ENCODE measurements at places on chromosomes 3 and 15.

DNA sequence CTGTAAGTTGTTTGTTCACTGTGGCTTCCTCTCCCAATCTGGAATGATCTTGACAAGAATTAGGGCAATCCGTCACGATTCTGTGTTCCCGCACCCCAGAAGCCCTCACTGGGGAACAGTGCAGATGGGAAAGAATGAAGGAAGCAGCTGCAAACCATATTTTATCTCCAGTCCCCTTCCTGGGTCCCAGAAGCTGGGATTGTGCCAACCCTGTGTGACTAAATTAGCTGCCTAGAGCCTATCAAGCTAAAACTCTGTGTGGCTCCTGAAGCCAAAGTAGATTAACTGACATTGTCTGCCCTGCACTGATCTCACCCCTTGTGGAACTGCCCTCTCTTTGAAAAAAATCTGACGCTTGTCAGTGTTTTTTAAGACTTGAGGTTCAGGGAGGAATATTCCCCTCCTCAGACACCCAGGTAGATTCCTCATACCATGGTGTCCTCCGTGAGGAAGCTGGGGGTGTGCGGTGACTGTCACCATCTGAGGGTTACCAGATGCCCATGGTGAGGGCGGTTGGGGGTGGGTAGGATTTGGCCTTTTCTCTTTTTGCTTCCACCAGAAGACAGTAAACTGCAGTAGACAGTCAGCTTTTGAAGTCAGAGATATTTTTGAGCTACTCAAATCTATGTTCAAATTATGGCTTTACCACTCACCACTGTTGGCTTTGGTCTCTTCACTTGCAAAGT is 358.3 kb upstream of the TPM1 start:
- DNase-seq, result no peak

- DNase-seq, result no peak
Observed at GRCh38 chr15:83854321-83854720, 200.4 kb downstream of the ADAMTSL3 start.

DNA sequence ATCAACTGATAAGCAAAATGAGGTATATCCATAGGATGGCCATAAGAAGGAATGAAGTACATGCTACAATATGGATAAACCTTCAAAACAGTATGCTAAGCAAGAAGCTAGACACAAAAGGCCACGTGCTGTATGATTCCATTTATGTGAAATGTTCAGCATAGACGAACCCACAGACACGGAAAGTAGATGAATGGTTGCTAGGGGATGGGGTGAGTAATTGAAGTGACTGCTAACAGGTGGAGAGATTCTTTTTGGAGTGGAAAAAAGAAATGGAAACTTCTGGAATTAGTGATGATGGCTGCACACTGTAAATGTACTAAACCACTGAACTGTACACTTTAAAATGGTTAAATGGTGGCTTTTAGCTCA is 630 bp upstream of the EFCAB12 start:
- DNase-seq, result no peak

DNA sequence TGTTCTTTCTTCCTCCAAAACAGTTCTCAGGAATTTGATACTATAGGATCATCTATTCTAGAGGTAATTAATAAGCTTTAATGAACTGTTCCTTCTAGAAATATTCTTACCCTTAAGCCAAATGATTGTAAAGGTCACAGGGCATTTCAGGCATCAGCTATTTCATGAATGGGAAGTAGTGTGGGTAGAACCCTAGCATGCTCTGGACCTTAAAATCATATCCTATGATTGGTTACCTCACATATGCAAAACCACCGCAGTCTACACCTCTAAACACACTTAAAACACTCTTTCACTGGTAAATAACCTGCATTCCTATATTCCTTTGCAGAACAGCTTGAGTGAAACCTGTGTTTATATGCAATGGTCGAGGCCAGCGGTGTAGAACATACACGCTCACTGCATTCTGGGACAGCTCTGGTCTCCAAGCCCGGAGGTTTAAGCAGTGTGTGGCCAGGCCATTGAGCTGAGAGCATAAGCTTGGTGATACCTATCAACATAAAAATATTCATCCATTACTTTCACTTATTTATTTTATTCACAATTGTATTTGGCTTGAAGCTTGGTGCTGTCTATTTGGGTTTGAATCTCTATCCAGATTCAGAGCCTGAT is 87.7 kb upstream of the RASGRP1 start:
- no peak for DNase-seq

- no peak for DNase-seq
Observed at GRCh38 chr3:140093742-140094141, 158.8 kb downstream of the CLSTN2 start.

DNA sequence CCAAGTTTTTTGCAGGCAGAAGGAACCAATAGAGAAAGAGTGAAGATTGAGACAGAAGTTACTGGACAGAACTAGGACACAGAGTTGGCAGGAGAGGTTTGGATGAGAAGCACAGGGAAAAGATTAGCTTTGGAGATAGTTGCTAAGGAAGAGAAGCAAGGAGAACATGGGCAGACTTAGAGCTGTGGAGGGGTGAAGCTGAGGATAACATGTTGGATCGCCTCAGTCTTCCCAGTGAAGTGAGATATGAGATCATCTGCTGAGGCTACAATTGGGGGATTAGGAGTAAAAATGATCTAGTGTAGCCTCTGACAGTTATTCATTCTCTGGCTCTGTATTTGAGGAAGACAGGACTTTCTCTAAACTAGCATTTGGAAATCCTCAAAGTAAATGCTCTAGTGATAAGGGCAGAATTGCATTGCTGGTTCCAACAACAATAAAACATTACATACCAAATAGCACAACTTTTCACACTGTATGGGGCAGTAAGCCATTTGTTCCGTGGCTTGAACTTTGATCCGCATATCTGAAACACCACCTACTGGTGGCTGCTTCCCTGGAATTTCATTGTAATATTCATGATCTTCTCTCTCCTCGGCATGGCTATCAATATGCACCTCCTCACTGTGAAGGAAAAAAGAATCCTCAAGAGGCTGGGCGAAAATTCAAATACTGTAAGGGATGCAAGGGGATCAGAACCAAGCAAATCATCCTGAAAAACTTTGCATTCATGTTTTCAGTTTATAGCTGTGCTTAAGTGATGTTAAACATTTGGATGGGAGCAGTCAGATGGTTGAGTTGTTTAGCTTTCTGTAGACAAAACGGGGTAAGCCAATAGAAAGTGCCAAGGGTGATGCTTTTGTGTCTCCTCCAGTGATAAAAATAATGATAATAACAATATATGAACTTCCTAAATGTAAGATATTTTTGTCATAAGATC is 22.2 kb upstream of the EID1 start:
- DNase-seq, result no peak

GRCh38 chr3:45612918-45613602 is 18.5 kb downstream of the LIMD1 start:
- peak; percentile 89 for DNase-seq

- DNase-seq, result no peak
Observed at GRCh38 chr3:37625051-37625450, 236.6 kb upstream of the CTDSPL start.

GRCh38 chr3:192884777-192885773 is 32.6 kb downstream of the MB21D2 start:
- DNase-seq, result no peak

- no peak for DNase-seq
Observed at GRCh38 chr3:170864525-170865208, 5.3 kb downstream of the RPL22L1 start.

GRCh38 chr15:57309856-57310760 is 66.2 kb upstream of the CGNL1 start:
- no peak for DNase-seq

DNA sequence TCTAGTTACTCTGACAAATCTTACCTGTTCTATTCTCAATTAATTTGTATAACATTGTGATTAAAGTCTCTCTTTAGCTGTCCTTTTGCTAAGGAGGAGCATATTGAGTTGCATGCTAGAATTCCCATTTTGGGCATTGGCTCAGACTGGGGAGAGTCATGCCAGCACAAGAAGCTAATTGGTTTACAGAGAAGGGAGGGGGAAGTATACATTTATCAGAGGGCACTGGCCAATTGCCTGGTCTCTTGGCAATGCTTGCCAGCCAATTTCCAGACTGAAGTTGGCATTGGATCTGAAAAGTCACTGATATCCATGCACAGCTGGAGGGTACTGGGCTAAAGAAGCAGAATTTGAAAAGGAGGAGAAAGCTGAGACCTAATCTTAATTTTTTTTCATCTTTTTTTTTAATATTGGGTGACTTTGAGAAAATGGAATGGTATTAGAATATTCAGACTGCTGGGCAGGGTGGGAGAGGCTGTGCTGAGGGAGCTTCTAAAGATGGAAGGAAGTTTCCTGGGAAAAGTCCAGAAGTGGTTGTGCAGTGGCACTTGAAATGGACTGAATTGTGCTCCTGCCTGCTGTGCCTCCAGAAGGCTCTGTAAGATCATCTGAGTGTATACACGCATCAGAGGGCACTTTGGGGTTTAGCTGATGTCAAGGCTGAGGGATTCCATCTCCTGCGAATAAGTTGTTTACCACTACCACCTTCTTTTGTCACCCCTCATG is 365.2 kb upstream of the DPH6 start:
- no peak for DNase-seq

- DNase-seq, result no peak
Observed at GRCh38 chr3:60000311-60001105, 950.7 kb upstream of the CFAP20DC start.

- DNase-seq, result no peak
Observed at GRCh38 chr15:97747342-97747741, 213.2 kb upstream of the ARRDC4 start.

- no peak for DNase-seq
Observed at GRCh38 chr15:60584355-60584998, 105.5 kb upstream of the ICE2 start.

DNA sequence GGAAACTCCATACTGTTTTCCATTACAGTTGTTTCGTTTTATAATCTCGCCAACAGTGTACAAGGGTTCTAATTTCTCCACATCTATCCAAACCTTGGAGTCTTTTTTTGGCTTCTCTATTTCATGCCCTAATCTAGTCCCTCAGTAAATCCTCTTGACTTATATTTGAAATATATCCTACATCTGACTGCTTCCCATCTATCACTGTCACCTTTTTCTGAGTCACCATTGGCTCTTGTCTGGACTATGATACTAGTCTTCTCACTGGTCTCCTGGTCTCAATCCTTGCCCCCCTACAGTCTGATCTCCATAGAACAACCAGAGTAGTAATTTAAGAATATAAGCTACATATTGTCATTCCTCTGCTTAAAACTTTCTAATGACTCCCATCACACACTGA is 80.0 kb downstream of the ITPR1 start:
- no peak for DNase-seq

- no peak for DNase-seq
Observed at GRCh38 chr15:66411190-66411589, 24.5 kb downstream of the MAP2K1 start.

DNA sequence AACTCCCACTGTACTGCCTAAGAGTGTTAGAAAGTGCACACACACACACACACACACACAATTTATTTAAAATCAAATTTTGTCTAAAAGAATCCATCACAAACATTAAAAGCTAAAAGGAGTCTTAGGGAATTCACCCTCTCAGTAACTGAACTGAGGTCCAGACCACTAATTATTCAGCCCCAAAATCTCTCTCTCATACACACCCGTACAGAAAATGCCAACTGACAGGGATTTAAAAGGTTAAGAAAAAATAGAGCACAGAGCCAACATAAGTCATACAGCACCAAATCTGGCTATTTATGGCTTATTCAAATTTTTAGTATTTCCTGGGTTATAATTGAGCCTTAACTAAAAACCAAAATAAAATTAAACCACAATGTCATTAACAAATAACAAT is 20.7 kb downstream of the GBE1 start:
- no peak for DNase-seq

- no peak for DNase-seq
Observed at GRCh38 chr3:73192036-73192738, 130.7 kb downstream of the EBLN2 start.

GRCh38 chr3:49813497-49814174 is at the start of gene UBA7:
Gene UBA7 (minus strand): TSS chr3:49813953. CDS start chr3:49813787, 166 bp downstream.
- DNase-seq, result no peak

GRCh38 chr3:191339316-191339917 is 9.1 kb upstream of the UTS2B start:
- DNase-seq, result no peak
